ENCODE measurements at places on chromosomes 16 and 17.

GRCh38 chr17:1324201-1324771, 44.8 kb downstream of the TRARG1 start:
- no peak for DNase-seq

DNA sequence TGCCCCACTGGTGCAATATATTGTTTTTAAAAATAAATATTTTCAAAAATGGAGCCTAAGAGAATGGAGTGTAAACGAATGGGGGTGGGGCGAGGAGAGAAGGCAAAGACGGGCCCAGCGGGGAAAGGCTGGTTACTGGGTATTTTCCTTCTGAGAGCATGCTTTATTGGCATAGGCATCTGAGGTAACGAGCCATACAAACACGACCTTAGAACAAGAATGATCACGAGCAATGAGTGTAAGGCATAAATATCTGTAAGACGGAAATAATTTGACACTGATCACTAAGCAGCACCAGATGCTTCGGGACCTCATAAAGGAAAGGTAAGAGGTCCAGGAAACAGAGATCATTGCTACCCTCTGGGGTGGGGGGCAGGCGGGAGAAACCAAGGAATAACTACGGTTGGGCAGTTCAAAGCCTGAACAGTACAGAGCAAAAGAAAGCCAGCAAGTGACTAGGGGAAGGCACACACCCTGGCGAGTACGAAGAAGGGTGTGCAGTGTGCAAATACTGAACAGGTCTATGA, 959 bp downstream of the SSH2 start:
- peak; percentile 46 for DNase-seq

GRCh38 chr17:67733449-67733848, 15.7 kb downstream of the NOL11 start:
- DNase-seq: no peak

DNA sequence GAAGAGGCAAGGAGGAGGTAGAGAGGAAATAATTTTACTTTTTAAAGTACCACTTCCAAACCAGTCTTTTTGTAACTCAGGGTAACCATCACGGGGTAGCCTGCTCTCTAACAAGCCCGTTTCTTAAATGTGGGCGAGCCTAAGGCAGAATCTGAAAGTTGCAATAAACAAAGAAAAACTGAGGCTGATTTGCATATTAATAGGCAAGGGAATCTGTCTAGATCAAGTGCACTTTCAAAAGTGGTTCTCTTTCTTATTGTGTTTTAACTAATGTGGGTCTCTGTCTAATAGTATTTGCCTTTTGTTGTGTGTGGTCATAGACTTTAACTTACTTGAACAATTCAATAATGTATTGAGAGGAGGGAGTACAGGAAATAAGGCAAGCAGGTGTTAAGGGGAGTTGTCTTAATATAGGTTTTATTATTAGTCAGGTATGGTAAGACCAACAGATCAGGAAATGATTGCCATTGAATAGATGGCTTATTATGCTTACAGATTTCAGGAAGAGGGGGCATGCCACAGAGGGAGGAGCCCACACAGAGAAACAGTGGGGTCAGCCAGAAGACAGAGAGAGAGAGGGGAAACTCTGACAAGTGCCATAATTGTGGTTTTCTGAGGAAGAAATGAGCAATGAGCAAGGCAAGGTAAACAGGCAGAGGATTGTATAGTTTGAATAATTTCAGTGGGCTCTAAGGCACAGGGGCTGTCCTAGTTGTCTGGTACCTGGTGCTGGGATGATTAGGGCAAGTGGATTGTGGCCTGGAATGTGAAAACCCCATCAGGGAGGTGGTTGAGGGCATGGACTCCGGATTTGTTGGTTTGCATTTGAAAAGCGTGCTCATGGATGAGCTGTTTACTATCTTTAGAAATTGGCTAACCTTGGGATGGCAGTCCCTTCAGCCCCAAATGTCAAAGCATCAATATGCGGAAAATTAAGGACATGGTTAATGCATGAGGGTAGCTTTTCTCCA, 237.2 kb downstream of the TOX3 start:
- DNase-seq: no peak

DNA sequence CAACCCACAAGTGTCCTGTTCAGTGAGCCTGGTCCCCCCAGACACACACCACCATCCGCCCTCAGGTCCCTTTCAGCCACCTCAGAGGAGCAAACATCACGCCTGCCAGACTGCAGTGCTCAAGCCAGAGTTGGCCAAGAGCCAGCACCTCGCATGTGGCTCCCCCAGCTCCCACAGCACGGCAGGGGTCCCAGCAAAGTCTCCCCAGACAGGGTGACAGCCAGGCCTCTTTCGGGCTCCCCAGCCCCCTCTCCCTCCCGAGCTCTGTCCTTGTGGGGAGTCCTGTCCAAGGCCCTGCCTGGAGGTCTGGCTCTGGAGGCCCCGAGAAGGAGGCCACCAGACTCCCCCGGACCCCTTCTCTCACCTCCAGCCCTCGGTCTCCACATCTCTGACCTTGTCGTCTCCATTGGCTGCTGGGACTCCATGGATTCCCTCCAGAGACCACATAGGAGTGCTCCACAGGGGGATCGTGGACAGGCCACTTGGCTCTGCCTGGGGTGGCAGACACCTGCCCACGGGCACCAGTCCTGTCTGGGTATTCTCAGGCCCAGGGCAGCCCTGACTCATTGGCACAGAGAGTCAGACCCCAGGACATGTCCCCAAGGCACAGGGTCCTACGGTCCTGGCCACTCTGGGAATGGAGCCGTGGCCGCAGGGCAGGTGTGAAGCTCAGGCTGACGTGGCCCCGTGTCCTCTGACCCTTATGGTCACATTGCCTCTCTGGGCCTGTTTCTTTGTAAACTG, 1.8 kb upstream of the MYADML2 start:
- no peak for DNase-seq

DNA sequence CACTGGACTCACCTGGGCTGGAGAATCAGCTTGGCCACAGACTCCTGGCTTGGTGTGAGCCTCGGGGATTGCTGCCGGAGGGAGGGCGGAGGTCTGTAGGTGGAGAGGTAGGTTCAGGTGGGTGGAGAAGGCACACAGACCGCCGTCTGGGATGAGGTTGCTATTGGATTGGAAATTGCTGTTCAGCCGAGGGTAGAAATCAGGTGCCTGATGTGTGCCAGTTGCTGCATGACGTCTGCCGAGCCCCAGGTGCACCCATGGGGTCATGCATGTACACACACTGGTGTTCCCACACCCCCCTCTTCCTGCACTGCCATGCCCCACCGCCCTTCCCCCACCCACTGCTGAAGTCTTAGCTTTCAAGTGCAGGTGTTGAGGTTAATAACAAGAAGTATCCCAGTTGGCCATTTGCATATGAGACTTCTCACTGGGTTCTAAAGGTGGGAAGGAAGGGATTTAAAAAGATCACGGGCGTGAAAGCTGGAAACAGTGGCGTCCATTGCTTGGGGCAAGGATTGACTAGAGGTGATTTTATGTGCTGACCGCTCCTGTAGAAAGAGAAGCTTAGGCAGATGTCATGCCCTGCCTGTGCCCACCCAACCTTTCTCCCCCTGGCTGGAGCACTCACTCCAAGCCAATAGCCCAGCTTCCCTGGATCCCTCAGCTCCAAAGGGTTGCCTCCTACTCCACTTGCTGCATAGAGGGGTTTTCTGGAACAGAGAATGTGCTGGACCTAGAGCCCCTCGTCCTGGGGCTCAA, 193.6 kb downstream of the CCDC182 start:
- DNase-seq: no peak

DNA sequence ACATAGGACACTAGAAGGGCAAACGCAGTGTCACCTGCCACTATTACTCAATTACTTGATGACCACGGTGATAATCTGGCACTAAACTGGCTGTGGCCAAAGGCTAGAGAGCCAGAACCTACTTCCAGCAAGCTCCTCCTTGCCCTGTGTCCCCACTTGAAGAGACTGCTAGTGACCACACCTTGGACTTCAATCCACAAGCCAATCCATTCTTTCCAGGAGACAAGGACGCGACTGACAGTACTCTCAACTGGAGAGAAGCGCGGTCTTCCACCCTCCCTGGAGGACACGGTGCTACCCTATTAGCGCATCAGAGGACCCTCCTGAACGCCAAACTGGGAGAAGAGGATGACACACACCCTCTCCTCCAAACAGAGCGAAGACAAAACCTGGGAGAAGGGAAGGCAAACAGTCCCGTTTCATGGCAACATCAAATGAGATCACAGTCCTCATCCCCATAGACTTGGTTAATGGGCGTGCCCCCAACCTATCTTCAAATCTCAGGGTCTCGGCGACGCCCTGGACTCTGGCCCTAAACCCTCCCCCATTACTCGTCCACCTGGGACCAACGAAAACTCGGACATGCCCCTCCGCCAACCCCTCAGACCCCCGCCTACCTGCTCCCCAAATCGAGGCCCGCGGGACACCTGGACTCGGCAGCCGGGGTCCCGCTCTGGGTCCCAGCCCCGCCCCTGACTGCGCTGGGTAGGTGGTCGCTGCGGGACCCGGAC, 508 bp downstream of the FLCN start:
- DNase-seq: peak; percentile 25

Measured in hippocampal formation (tissue), 2 donors.